SW 1271 (cell line): ENCODE measurements at places on chromosomes 3 and 15.

GRCh38 chr3:9169326-9169725 lies 80.1 kb downstream of the SRGAP3 start:
- no peak for DNase-seq

- DNase-seq = no peak
Measured at GRCh38 chr3:45988362-45988761, 7.3 kb downstream of the FYCO1 start.

DNA sequence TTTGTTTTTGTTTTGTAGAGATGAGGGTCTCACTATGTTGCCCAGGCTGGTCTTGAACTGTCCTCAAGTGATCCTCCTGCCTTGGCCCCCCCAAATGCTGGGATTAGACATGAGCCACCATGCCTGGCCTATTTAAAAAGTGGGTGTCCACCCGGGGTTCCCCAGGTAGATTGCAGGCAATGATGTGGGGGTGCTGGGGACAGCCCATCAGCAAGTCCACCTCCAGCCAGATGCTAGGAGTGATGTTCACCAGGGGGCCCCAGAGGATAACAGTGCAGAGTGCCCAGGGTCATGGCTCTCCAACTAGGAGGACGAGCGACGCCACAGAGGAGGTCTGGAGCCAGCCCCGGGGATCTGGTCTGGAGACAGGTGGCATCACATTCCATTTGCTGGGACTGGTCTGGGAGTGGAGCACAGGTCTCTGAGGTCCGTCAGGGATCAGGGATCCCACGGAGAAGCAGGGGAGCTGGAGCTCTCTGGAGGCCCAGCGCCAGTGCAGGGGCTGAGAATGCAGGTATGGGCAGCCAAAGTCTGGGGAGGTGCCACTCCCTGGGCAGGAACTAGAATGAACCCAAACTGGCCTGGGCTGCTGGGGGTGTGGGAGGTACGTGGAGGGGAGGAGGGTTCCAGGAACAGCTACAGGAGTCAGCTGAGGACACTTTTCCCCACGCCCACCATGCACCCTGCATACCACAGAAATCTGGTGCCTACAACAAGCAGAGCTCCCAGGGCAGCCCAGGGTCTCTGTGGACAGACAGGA lies 51.2 kb upstream of the PCSK6 start:
- no peak for DNase-seq

DNA sequence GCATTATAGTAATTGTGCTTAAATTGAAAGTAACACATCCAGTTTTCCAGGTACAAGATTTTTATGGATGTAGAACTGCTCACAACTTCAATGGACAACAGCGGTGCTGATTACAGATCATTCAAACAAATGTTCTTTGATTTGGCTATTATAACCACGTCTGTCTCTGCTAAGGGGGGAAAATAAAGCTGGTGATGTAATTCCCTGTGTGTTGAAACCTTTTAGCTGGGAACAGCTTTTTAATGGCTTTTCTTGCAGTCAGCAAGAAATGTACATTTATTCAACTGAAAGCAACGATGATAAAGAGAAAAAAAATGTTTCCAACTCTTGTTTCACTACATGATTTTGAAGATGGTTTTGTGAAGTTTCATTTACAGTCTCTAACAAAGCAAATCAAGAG lies 431.9 kb upstream of the AGTR1 start:
- no peak for DNase-seq

- no peak for DNase-seq
Measured at GRCh38 chr3:6680119-6680806, 180.7 kb upstream of the GRM7 start.

DNA sequence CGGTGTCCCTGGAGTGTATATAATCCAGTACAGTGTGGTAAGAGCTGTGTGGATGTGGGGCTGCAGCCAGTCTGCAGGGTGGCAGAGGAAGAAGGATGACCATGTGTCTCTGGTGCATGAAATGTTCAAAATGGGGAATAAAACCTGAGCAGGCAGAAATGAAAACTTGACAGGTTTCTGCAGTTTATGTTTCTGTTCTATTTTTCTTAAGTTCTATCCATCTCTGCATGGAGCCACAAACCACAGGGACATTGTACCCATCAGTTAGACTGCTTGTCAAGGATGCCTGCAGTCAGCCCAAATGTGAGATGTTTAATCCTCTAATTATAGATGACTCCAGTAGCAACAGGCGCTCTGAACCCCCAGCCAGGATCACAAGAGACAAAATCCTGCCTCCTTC lies 216.7 kb downstream of the IL20RB start:
- DNase-seq = no peak

DNA sequence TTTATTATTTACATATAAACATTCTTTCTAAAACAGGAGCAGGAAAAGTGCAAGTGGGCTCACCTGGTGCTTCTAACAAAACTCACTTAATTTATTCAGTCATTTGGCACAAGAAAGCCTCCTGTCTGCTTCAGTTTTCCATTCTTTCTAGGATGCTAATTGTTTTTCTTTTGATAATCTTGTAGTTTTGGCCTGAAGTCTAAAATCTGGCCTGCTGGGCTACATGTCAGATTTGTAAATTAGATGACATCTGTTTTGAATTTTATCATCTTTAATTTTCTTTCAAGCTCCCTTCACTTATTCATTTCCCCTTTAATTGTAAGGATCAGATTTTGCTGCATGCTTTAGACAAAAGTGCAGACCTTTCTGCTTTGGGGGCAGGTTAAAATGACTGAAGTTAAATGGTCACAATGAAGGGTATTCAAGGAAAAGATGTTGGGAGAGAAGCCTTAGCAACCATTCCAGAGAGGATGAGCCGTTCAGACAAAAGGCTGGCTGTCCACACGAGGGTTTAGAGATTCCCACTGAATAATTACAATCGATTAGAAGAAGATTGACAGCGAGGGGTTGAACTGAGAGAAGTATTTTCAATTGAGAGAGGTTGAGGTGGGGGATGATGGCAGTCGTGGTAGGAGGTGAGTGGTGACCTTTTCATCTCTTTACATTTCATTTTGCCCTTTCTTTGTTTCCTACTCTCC lies 59.9 kb upstream of the PTX3 start:
- no peak for DNase-seq

DNA sequence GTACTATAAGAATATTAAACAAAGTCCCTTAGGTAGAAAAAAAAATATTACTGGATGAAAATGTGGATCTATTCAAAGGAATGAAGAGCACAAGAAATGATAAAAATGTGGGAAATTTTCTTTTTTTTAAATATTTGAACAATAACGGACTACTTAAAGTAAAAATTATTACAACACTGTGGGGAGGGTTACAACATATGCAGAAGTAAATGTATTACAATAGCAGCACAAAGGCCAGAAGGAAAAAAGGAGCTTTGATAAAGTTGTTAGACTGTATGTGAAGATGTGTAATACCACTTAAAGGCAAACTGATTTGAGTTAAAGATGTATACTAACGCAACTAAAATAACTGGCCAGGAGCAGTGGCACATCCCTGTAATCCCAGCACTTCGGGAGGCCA lies 427.1 kb downstream of the SHQ1 start:
- DNase-seq = no peak
